ENCODE measurements at places on chromosomes 6 and 20. TPM values are rescaled to one million over a fixed set of nuclear protein-coding genes. Genes with fewer than 3 reads are reported as not detected.

DNA sequence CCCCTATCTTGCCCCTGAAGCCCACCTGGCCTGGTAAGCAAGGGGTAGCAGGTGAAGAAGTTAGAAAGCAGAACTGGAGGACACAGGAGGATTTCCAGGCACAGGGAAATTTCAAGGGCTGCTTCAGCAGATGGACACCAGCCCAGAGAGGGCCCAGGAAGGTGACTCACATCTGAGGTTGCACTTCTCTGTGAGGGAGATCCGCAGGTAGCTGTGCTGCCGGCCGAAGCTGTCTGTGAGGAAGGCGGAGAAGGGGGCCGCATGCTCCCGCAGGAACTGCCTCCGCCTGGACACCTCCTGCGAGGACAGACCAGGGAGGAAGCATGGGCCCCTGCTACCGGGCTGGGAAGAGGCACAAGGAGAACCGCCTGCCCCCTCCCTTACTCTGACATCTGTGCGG is 7.1 kb downstream of the MOCS1 start:
- DNase-seq = no peak

GRCh38 chr20:11447371-11448100 is 470.2 kb upstream of the BTBD3 start:
- DNase-seq = no peak

Gene TFAP2C
- 0.20 TPM for total RNA-seq

DNA sequence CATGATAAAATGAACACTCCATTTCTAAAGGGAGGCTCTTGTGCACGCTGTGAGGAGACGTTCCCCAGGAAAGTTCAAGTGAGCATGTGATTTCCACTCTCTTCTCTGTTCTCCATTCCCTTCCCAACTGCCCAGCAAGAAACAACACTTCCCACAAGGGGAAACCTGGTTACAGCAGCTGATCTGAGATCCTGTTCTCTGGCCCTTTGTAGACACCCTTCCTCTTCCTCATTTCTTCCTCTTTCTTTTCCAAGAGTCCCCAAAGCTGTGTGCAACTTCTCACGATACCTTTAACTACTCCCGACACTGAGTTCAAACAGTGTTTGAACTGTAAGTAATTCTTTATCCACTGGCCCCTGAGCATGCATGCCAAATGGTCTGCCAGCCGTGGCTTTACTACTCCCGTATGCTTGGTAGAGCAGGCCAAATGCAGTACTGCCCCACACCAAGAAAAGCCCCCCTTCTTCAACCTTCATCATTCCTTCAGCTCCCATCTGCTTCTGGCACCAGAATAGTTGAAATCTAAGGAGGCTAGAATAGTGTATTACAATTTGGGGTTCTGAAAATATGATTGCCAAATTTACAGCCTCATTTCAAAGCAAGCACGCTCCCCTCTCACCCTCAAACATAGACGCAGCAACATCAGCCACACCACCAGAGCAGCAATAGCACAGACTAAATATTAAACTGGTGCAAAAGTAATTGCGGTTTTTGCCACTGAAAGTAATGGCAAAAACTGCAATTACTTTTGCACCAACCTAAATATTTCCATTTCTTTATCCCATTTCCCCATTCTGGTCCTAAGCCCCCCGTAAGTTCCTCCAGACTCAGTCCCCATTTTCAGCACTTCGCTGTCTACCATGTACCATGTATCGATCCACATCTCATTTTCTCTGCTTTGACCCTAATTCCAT is 4.3 kb downstream of the HLA-DMB start:
- no peak for DNase-seq

Gene CDYL
- total RNA-seq = 31.8 TPM

DNA sequence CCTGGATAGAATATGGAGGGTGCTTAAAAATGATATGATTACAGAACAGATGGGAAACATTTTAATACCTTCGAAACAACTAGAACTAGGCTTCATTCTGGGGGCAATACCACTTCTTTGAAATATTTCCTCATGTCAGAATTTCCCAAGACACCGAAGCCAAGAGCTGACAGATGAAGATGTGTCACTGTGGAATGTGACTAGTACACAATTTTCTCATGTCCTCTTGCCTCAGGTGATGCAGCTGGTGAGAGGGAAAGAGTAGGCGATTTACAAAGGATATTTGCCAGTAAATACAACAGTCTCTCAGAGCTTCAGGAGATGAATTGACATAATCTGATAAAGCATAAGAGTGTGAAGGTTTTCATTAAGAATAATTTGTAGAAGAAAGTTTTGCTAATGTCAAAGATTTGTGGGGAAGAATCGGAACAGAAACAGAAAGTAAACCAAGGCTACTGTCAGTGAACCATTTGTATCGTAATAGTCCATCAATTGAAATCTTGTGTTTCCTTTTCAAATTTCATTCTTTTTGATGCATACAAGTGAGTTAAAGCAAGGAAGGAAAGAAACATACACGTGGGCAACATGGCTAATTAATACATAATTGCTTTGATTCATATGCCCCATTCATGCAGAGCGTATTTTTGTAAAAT is 164.7 kb upstream of the CCN2 start:
- no peak for DNase-seq

DNA sequence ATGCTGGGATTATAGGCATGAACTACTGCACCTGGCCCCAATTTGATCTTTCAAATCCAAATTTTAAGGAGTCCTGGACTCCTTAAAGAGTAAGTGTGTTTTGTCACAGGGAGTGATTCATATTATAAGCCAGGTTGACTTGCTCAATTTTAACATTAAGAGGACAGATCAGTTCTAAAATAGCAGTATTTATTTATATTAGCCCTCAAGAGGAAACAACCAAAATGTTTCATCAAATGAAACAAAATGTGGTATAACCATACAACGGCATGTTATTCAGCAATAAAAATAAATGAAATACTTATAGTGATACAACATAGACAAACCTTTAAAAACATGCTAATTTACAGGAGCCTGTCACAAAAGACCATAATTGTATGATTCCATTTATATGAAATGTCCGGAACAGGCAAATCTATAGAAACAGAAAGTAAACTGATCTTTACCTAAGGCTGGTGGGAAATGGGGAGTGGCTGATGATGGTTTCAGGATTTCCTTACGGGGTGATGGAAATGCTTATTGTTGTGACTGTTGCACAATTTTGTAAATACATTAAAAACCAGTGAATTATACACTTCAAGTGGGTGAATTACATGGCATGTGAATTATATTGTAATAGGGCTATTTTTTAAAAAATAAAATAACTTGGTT is 637.4 kb downstream of the MMUT start:
- no peak for DNase-seq
